ENCODE measurements at places on chromosomes 5 and 9.

DNA sequence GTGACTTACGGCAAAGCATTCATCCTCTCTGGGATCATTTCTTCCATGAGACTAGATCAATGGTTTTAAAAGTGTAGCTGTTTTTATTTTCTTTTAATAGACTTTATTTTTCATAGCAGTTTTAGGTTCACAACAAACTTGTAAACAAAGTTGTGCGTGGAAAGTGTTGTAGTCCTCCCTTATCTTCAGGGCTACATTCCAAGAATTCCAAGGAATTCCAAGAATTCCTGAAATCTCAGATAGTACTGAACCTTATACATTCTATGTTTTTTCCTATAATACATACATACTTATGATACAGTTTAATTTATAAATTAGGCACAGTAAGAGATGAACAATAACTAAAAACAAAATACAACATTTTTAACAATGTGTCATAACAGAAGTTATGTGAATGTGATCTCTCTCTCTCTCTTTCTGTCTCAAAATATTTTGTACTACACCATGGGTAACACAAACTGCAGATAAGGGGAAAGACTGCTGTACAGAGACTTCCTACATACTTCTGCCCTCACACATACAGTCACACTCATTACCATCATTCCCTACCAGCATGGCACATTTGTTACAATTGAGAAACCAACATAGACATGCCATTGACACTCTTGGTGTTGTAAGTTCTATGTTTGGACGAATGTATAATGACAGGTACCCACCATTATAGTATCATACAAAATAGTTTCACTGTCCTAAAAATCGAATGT lies 1933.2 kb upstream of the WWC1 start:
- no peak for DNase-seq

GRCh38 chr5:34410411-34411139 lies 245.6 kb upstream of the RAI14 start:
- no peak for DNase-seq

GRCh38 chr5:171624396-171624795 lies 161.2 kb upstream of the SMIM23 start:
- no peak for DNase-seq

- no peak for DNase-seq
Measured at GRCh38 chr5:81397176-81397575, 3.2 kb upstream of the ACOT12 start.

DNA sequence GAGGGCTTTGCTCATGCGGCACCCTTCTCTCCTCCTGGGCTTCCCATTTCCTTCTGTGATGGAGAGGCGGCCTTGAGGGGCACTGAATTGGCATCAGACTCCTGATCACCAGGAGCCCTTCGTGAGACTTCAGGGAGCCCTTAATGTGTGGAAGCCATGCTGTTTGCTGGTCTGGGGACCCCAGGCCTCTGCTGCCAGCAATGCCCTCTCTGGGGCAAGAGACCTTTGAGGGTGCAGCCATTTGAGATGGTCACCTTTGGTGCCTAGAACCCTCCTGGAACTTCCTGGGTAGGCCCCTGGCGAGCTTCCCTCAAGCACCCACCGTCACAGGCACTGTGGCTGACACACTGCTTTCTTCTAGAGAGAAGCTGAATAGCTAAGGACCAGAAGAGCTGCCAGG lies 338.7 kb upstream of the IRX4 start:
- no peak for DNase-seq
